Gastrocnemius medialis (tissue), 4 donors: ENCODE measurements at places on chromosomes 5 and 9.

GRCh38 chr5:78806544-78806943, 158.0 kb upstream of the LHFPL2 start:
- no peak for DNase-seq

DNA sequence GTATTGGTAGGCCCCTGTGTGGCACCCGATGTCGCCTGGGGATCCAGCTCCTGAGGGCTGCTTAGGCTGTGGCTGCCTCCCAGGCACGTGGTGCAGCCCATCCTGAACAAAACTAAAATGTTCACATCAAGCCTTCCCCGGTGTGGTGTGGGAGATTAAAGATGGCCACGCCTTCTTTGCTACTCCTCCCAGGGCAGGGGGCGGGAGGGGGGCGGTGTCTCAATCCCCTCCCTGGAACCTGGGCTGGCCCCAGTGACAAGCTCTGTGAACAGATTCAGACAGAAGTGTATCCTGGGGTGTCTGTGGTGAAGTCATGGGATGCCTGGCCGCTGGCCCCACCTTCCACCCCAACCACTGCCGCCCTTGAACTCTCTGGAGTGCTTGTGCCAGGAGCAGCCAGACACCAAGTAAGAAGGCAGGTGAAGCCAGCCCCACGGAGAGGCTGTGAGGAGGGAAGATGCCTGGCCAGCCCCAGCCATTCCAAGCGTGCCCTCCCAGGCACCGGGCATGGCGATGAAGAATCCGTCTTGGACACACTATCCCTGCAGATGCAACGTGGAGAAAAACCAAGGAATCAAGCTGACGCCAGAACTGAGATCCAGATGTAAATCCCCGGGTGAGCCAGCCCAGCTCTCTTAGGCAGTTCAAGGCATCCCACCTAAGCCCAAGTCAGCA, 75.8 kb downstream of the AK8 start:
- DNase-seq = no peak

DNA sequence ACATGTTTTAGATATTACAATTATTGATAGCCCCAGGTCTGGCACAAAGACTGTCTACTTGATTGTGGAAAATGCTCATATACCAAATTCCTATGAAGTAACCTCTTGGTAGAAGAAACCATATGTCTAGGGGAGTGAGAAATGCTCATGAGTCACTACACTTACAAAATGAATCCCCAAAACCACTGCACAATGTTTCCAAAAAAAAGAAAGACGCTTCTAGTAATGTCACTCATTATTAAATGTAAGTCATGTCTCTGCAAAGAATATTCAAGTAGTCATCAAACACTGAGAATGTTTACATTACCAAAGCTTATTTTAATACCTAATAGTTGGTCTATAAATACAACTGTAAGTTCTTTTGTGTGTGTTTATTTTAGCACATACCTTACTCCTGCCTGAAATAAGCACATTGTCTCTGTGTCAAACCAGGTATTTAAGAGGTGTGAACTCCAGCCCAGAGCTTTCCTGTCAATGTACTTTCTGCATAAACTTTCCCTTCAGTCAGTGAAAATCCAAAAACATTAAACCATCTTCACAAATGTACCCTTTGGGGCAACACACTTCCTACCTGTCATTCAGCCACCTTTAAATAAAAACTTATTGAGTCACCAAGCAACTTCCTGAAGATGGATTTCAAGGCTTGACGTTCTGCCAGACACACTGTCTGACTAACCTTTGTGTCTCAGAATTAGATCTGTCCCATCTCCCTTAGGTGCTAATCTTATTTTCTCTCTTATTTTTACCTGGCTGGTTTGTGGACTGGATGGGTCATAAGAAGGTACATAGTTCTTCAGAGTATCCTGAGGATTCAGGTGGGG, 194.0 kb downstream of the NFIB start:
- peak; percentile 10 for DNase-seq

GRCh38 chr5:57736716-57737115, 254.1 kb upstream of the ACTBL2 start:
- no peak for DNase-seq

GRCh38 chr9:112103405-112103804, 71.7 kb downstream of the SUSD1 start:
- no peak for DNase-seq

GRCh38 chr9:101434998-101435397, 576 bp downstream of the ALDOB start:
- DNase-seq = no peak

DNA sequence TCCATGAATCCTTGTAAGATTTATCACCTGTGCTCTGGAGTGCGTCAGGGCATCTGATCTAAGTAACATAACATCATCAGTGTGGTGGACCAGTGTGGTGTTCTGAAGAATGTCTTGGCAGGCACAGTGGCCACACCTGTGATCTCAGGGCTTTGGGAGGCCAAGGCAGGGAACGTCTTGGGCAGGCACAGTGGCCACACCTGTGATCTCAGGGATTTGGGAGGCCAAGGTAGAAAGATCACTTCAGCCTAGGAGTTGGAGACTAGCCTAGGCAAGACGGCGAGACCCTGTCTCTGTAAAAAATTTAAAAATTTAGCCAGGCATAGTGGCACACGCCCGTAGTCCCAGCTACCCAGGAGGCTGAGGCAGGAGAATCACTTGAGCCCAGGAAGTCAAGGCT, 185.5 kb downstream of the CACNA1B start:
- no peak for DNase-seq

- DNase-seq = no peak
Measured at GRCh38 chr9:15421990-15422371, 695 bp upstream of the SNAPC3 start.

- no peak for DNase-seq
Measured at GRCh38 chr5:38692781-38693527, 136.5 kb upstream of the LIFR start.

- DNase-seq = no peak
Measured at GRCh38 chr9:96487949-96488348, 38.0 kb downstream of the HABP4 start.

DNA sequence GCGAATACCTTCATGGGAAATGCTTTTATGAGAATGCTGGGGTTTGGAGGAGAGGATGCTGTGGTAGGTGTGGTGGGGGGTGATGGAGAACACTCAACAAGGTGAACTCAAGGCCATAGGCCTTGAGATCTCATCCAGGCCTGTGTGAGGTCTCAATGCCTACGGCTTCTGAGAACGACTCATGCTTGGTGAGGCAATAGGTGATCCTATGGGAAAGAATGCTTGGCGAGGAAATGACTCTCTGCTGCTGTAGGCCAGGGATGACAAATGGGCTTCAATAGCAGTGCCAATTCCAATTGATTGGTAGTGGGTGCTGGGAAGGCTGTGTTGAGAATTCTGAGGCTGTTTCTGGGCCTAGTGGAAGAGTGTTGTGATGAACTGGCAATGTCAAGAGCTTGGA, 280.2 kb upstream of the CLINT1 start:
- no peak for DNase-seq

GRCh38 chr5:14399054-14399692, 182.4 kb upstream of the OTULINL start:
- DNase-seq = no peak

GRCh38 chr5:134437847-134438581, 26.3 kb upstream of the CDKN2AIPNL start:
- peak; percentile 44 for DNase-seq

DNA sequence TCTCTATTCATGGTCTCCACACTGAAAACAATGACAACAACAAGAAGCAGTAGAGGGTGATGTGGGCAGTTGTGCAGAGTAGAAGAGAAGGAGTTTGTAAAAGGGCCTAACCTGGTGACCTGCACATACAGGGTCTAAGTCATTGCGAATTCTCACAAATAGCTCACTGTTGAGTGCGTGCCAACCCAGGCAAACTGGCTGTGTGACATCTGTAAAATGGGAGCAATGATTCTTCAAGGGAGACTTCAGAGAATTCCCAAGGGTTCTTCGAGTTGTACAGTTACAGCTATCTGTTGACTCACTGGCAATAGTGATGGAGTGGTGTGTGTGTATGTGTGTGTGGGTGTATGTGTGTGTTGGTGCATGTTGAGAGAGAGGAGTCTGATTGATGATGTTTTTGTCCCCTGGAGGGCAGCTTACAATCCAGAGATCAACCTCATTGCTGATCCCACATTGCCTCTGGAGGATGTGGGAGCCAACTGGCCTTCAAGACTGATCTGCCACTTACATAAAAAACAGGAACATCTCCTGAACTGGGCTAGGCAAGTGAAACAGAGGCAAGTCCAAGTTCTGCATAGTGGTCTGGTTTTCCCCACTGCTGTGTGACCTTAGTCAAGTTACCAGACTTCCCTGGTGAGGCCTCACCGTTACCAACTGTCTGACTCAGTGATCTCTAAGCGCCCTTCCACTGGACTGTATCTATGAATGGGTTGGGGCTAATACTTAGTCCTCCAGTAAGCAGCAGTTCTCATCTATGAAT, 3.2 kb downstream of the FAT2 start:
- DNase-seq = no peak

- DNase-seq = no peak
Measured at GRCh38 chr9:129968690-129969485, 74.1 kb downstream of the FNBP1 start.

DNA sequence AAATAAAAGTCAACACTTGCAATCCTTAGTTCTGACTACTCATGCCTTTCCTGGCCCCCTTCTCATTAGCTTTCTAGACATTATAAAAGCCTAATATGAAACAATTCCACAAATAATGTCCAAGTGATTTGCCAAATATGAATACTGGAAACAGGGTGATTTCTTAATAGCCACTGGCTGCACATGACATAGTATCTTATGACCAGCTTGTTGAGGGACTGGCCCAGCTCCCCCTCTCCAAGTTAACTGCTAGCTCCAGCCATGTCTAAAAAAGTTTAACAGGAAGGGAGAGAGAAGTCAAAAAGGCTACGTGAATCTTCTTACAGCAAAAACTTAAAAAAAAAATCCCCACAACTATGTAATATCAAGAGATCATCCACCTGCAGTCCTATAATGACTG, 1.5 kb downstream of the CERT1 start:
- DNase-seq = peak; percentile 48

DNA sequence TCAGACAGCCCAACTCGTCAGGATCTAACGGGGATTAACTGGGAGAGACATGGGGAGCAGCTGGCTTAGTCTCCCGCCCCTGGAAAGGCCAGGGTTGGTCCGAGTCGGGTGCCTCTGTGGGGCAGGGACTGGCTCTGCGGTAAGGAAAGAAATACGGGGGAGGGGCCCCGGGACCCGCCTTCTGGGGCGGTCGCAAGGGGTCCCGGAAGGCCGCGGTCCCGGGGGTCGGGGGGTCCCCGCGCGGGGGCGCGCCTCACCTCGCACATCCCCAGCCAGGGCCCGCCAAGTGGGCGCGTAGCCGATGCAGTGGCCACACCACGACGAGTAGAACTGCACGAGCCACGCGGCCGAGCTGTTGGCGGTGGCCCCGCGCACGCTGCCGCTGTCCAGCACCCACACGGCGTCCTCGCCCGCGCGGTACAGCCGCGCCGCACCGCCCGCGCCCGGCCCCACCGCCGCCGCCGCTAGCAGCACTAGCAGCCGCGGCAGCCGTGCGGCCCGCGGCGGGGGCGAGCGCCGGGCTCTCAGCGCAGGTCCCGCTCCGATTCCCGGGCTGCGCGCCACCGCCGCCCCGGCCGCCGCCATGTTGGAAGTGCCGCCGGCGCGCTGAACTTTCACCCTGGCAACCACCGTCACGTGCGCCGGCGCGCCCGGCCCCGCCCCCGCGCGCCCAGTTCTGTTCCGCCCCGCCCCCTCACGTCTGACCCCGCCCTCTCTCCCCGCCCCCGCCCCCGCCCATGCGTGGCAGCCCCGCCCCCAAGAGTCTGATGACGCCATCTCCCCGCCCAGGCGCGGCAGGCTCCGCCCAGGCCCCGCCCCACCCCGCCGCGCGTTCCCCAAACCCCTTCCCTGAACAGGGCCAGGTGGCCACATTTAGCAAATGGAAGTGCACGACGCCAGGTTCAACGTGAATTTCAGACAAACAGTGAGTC, at the start of gene QSOX2:
TSS of gene QSOX2 (minus strand) at position 594 of the 932 bp plus-strand sequence. CDS start at position 585, 9 bp downstream.
- peak; percentile 73 for DNase-seq

DNA sequence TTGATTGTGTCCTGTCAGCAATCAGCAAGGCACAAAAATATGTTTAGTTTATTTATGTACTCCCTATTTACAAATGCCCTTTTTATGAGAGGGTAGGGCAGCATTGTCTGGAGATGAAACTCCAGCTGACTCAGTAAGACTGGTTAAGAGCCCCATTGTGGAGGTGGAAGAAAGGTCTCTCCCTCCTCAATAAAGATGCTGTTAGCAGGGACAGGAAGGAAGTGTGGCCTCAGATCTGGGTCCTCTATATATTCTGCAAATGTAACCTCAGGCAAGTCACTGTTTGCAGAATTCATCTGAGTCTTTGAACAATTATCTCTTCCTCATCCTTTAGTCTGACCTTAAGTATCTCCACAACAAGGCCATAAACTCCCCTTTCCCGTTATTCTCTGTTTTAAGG, 48.3 kb upstream of the TRAF1 start:
- DNase-seq = no peak

GRCh38 chr5:137036640-137037039, 462.5 kb downstream of the SPOCK1 start:
- DNase-seq = no peak

DNA sequence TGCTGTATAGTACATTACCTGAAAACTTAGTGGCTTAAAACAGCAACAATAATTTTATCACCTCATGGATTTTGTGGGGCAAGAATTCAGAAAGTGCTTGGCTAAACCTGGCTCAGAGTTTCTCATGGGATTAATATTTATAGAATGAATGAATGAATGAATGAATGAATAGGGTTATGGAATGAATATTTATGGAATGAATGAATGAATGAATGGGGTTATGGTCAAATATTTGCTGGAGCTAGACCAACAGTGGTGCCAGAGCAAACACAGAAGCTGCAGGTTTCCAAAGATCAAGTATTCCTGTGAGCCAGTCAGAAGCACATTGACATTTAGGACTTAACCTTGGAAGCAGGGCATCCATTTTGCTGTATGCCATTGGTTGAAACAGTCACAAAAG, 35.7 kb downstream of the PLPPR1 start:
- no peak for DNase-seq

DNA sequence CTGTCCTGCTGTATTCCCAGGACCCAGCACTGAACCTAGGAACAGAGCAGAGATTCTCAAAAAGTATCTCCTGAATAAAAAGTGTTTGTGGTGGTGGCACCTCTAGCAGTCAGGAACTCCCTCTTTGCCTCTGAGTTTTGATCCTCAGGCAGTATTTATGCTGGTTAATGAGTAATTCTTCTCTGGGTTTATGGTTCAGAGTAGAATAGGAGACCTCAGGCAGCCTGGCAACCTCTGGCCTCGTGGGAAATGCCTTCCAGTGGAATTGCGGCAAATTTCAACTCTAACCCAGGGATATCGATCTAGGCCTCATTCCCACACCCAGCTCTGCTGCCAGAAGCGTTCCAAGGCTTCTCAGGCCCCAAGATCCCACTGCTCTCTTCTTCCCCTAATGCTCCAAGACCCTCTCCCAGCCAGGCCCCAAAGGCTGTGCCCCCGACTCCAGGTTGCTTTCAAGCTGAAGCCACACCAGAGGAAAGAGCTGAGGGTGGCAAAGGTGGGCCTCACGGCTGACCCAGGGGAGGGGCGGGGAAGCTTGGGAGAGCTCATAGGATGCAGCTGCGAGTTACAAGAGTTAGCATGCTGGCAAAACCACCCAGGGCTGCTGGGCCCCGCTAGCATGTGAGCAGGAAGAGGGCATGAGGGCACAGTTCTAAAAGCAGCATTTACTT, 10.9 kb upstream of the HDHD3 start:
- DNase-seq = no peak
